ENCODE measurements at places on chromosomes 2 and 18. TPM values are rescaled to one million over a fixed set of nuclear protein-coding genes. Genes with fewer than 3 reads are reported as not detected.

Gene MSTN
- 0.07 TPM for total RNA-seq

Gene SLC4A5
- total RNA-seq: 0.80 TPM

Gene ZNF892
- total RNA-seq: 6.4 TPM

Gene GNAL
- 3.5 TPM for total RNA-seq

Gene MARCO
- not detected for total RNA-seq

Gene PKDCC
- total RNA-seq: 1.1 TPM

Gene RPIA
- total RNA-seq: 23.5 TPM

Gene TEKT4
- total RNA-seq: not detected

Gene ACTG2
- total RNA-seq: not detected

Gene NAT8
- total RNA-seq: not detected

Gene MALL
- total RNA-seq: 102 TPM

Gene FAM228B
- 5.5 TPM for total RNA-seq

Gene GPR45
- not detected for total RNA-seq

Gene CD8B2
- not detected for total RNA-seq

Gene INPP5D
- 39.6 TPM for total RNA-seq

Gene LRRC30
- not detected for total RNA-seq

Gene ALLC
- total RNA-seq: not detected

Gene PIEZO2
- 31.0 TPM for total RNA-seq

Gene CNDP1
- not detected for total RNA-seq

Gene GLI2
- 0.13 TPM for total RNA-seq

Gene CAB39
- total RNA-seq: 95.9 TPM

Gene CDCA7
- 31.7 TPM for total RNA-seq

Gene LRRTM1
- total RNA-seq: not detected

Gene PIKFYVE
- 52.9 TPM for total RNA-seq

Gene ENOSF1
- 50.1 TPM for total RNA-seq

Gene VIL1
- not detected for total RNA-seq

Gene PLGLB1
- not detected for total RNA-seq

Gene TMEM237
- 42.1 TPM for total RNA-seq
